NB4 (cell line): ENCODE measurements at places on chromosomes 6 and 20.

GRCh38 chr6:131122007-131122406 is 13.3 kb upstream of the AKAP7 start:
- DNase-seq: no peak

DNA sequence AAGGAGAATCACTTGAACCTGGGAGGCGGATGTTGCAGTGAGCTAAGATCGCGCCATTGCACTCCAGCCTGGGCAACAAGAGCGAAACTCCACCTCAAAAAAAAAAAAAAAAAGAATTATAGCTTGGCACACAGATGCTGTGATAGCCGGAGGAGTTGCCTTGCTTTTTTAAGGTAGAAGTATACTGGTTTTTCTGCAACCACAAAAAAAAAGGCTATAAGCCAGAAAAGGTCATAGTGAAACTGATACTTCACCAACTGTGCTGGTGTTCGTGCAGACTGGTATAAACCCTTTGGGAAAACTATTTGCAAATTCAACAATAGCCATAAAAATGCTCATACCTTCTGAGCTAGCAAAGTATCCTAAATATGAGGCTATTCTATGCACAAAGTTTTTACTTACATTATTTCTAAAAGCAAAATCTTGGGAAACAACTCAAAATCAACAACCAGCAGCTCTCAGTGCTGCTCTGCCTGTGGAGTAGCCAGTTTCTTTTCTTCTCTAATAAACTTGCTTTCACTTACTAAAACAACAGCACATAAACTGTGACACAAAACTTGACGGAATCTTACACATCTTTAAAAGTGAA is 44.0 kb downstream of the B4GALT5 start:
- DNase-seq: no peak

DNA sequence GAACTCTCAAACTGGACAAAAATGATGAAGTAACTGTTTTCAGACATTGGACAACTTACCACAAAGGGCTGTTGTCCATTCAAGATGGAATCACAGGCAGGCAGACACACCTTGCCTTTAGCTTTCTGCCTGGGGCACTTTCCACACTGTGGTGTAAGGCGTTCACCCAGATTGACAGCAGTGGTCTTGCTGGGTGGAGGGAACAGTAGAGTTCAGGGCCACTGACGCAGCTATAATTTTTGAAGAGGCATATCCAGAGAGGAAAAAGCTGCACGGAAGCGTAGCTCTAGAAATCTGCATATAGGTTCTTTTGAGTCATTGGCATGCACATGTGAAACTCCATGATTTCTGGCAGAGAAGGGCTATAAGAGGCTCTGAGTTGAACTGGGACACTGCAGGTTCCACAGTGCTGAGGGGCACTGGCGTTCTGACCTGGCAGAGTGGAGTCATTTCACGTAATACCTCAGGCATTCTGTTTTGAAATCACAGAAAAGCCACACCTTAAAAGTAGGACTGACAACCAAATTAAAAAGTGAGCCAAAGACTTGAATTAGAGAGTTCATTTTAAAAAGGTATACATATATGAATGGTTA is 105.0 kb upstream of the EDN1 start:
- DNase-seq: no peak

DNA sequence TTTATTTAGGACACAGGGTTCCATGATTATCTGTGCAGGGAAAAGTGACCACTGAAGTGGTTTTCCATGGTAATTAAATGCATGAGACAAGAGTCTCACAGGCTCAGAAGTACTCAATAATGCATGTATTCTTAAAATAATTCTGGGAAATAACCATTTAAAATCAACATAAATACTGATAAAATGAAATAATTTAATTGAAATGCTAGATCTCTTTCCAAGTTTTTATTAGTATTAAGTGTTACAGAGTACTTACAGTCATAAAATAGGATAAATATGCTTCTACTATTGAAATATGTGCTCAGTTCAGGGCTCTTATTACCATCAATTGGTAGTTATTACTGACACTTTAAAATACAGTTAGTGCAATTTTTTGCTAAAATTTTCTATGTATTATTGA is 916.0 kb upstream of the GJE1 start:
- no peak for DNase-seq
